Erythroblast (primary cell): ENCODE measurements at places on chromosomes 3 and 15.

DNA sequence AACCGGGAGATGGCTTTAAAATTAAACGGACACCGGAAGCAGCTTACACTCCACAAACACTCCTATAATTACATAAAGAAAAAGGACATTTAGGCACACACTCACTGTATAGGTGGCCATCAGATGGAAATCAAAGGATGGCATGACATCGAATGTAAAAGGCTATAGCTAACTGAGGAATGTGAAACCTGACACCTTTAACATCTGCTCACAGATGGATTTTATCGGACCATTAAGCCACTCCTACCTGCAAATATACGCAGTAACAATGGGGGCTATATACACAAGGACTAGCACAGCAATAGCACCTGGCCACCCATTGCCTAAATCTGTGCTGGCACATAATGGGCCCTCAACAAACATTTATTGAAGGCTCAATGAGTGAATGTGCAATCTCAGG is 14.5 kb upstream of the RBSN start:
- DNase-seq: no peak

- no peak for DNase-seq
Measured at GRCh38 chr15:28962851-28963710, 77.3 kb downstream of the APBA2 start.

DNA sequence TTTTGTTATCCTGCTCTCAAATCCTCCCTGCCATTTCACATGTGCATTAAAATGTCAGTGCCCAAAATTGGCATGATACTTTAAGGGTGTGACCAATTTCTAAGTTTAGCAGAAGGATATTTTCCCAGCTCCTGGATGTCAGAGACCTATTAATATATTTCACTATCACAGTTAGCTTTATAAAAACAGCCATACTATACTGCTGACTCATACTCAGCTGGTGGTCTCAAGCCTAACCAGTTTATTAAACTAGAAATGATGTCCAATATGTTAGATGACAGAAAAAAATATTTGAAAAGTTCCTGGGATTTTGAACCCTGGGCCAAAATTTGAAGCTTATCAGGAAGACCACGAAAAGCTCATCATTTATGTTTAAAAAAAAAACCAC is 60.9 kb upstream of the ZNF280D start:
- DNase-seq: no peak

- peak; percentile 31 for DNase-seq
Measured at GRCh38 chr3:39808467-39809180, 785 bp upstream of the MYRIP start.

DNA sequence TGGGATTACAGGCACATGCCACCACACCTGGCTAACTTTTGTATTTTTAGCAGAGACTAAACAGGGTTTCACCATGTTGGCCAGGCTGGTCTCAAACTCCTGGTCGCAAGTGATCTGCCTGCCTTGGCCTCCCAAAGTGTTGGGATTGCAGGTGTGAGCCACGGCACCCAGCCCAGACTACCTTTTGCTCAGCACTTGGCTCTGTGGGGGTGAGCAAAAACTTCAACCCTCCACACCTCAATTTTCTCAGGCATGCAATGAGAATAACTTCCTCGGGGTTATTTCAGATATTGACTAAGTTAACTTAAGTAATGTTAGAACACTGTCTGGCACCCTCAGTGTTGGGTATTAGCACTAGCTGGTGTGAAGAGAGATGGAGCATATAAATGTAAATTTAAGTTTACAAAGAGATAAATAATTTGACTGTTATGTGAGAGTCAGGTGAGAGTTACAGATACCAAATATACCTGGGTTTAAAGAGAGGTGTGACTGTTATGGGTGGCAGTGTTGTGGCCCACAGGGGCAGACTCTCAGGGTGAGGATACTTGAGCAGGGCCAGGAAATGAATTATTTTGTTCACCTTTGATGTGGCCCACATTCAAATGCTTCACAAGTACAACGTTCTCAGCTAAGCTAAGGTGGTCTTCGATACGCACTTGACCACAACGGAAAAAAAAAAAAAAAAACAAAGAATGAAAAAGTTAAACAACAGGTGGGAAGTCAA is 29.0 kb downstream of the CPOX start:
- no peak for DNase-seq
